ENCODE measurements at places on chromosomes 1 and 21.
A peak's percentile ranks its signal among the peaks of the same experiment; 100 is the strongest.

- no peak overlapping the region for H3K27ac ChIP-seq
- no peak overlapping the region for H3K4me3 ChIP-seq
- DNase-seq, result no peak
- H3K27me3 ChIP-seq, result peaks cover 32% of the 10 kb centered on the region
- peaks cover 5% of the 10 kb centered on the region for H3K4me1 ChIP-seq
- peaks cover 2% of the 10 kb centered on the region for H3K36me3 ChIP-seq
Measured at GRCh38 chr1:112320058-112320457, 76.0 kb upstream of the CTTNBP2NL start.

DNA sequence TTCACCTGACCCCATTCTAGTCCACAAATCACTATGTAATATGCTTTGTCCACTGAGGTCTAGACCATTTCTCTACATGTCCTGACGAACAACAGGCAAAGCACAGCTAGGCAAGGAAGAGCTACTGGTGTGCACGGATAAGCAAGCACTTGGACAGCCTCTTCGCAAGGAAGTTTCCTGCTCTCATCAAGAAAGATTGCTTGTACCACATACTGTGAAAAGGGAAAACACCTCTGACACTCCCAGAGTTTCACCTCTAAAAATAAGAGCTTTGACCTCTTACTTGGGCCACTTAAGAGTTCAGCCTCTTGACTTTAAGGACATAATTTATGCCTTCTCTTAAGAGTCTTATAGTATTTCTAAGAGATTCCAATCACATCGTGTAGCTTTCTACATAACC, 36.0 kb upstream of the LPAR3 start:
- peaks cover 4% of the 10 kb centered on the region for H3K4me1 ChIP-seq
- DNase-seq, result no peak
- H3K27ac ChIP-seq, result no peak overlapping the region
- peaks cover 6% of the 10 kb centered on the region for H3K36me3 ChIP-seq
- H3K27me3 ChIP-seq, result no peaks in the 10 kb centered on the region

- no peaks in the 10 kb centered on the region for H3K4me1 ChIP-seq
- no peak overlapping the region for H3K27ac ChIP-seq
- DNase-seq, result no peak
- no peak overlapping the region for H3K4me3 ChIP-seq
Measured at GRCh38 chr1:2377751-2378440, 13.5 kb downstream of the MORN1 start.

DNA sequence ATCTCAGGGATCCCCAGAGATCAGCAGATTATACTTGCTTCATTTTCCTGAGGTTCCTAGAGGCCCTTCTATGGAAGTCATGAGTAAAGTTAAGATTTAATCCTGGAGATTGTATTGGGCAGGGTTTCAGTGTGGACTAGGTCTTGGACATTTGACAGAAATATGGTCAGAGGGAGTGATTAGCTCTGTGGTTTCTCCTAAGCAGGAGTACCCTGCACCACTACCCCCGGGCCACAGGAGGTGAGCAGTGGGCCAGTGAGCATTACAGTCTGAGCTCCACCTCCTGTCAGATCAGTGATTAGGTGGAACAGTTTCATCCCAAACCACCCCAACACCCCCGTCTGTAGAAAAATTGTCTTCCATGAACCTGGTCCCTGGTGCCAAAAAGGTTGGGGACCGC, 43.2 kb downstream of the PHACTR4 start:
- DNase-seq, result no peak
- H3K4me1 ChIP-seq, result peaks cover 7% of the 10 kb centered on the region
- H3K27ac ChIP-seq, result no peak overlapping the region
- peaks cover 12% of the 10 kb centered on the region for H3K36me3 ChIP-seq

GRCh38 chr1:112395256-112395820, 676 bp upstream of the CTTNBP2NL start:
- peaks cover 1% of the 10 kb centered on the region for H3K36me3 ChIP-seq
- H3K27me3 ChIP-seq, result peaks cover 41% of the 10 kb centered on the region
- H3K4me3 ChIP-seq, result peak overlapping the region; percentile 83
- H3K27ac ChIP-seq, result no peak overlapping the region
- H3K4me1 ChIP-seq, result peaks cover 25% of the 10 kb centered on the region

DNA sequence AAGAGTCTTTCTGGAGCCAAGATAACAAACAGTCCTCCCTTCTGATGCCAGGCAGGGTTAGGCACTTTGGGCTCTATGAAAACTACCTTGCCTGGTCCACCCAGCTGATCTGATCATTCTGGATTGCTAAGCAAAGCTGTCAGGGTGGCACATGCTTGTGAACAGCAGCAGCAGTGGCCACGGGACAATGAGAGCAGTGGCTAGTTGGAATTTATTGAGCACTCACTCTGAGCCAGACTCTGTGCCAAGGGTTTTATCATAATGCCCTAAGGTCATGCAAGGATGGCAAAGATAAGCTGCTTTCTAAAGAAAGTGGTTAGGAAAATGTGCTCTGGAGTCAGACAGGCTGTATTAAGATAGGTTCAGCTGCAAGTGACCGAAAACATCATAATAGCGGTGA, 390.4 kb upstream of the VAMP3 start:
- no peaks in the 10 kb centered on the region for H3K4me1 ChIP-seq
- H3K36me3 ChIP-seq, result no peaks in the 10 kb centered on the region
- H3K4me3 ChIP-seq, result no peak overlapping the region
- H3K27me3 ChIP-seq, result peaks cover 50% of the 10 kb centered on the region
- no peak for DNase-seq

GRCh38 chr1:244341455-244342450, 110.0 kb downstream of the ADSS2 start:
- H3K27ac ChIP-seq, result no peak overlapping the region
- no peaks in the 10 kb centered on the region for H3K36me3 ChIP-seq
- H3K27me3 ChIP-seq, result no peaks in the 10 kb centered on the region

DNA sequence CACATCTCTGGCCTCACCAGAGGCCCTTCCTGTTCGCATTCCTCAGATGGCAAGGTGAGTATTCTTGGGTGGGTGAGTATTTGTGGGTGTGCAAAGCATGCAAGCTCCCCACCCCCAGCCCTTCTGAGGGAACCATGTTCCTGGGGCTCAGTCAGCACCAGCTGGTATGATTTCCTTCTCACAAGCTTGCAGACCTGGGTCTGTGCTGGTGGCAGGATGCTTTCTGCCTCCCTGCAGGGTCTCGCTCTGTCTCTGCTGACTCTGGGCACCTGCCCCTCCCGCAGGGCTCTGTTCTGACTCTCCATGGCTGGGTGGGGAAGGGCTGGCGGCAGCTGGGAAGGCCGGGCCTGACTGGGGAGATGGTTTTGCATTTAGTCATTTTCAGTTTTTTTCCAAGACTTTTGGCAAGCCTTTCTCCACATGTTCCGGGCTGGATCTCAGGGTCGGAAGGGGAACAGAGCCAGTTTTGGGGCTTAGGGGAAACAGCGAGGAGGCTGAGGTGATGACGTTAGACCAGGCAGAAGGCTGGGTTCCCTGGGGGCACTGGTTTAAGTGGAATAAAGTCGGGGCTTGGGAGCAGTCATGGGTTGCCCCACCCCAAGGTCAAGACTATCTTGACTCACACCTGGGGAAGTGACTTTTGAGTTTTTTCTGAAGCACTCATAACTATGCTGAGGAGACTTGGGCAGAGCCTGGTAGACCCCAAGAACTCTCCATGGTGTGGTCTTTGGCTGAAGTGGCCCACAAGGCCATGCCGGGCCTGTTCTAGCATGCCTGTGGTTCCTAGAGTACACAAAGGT, 6.2 kb downstream of the RASSF5 start:
- H3K4me1 ChIP-seq, result peaks cover 3% of the 10 kb centered on the region
- no peak overlapping the region for H3K27ac ChIP-seq
- no peak overlapping the region for H3K4me3 ChIP-seq
- DNase-seq, result no peak
